Ascending aorta (tissue), 2 donors: ENCODE measurements at places on chromosomes 7 and 10. TPM values are rescaled to one million over a fixed set of nuclear protein-coding genes. Genes with fewer than 3 reads are reported as not detected.

The TEX47 gene
- not detected for total RNA-seq

The COMTD1 gene
- 85.5 TPM for total RNA-seq

DNA sequence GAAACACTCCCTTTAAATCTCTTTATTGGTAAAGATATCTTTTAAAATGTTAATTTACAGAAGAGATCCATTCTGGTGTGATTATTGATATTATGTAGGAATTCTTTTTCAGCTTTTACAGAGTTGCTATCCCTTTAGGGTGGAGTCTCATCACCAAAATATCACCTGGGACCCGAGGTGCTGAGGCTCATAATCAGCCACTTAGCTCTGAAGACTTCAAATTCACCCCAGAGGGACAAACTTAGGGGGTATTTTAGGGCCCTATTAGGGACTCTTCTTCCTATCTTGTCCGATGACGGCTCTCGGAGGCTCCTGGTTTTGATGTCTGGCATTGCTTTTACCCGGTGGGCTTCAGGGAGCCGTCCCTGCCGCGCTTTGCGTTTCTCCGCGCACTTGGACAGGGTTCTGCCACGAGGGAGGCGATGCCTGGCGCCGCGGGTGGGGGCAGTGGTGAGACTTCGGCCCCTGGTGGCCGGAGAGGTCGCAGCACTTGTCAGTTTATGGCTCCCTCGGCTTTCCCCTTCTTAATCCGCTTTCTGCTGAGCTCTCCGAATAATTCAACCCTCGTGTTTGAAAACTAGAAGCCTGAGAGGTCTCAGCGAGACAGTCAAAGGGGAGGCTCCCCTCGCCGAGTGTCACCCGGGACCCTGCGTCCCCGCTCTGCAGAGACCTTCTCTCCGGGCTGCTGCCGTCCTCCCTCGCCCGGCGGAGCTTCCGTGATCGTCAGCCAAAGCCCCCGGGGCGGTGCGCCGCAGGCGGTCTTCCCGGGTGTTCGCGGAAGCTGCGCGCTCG, 27.8 kb downstream of the RBM20 start:
- peak; percentile 84 for DNase-seq
- no peaks in the 10 kb centered on the region for H3K27me3 ChIP-seq
- H3K4me1 ChIP-seq, result no peaks in the 10 kb centered on the region
- peak overlapping the region; percentile 73 for H3K4me3 ChIP-seq

GRCh38 chr10:49550563-49550962, 11.6 kb upstream of the ERCC6 start:
- DNase-seq, result no peak
- H3K4me1 ChIP-seq, result peaks cover 35% of the 10 kb centered on the region
- no peak overlapping the region for H3K4me3 ChIP-seq

GRCh38 chr7:142813226-142813625, 41.6 kb upstream of the EPHB6 start:
- H3K36me3 ChIP-seq, result no peaks in the 10 kb centered on the region
- H3K27me3 ChIP-seq, result no peaks in the 10 kb centered on the region
- H3K27ac ChIP-seq, result no peak overlapping the region

The CALD1 gene
- 352 TPM for total RNA-seq

DNA sequence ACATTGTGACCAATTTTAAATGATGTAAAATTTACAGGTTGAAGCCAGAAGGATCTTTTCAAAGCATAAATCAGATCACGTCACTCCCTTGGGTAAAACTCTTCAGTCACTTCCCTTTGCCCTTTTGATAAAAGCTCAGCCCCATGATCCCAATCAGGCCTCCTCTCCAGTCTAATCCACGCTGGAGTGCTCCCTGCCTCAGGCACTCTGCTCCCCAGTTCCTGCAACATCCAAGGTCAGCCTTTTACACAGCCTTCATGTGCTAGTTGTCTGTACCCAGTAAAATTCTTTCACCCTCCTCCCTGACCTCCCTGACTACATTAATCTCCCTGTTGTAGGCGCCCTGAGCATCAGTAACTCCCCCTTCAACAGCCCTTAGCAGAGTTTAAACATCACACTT, 14.1 kb downstream of the ELMO1 start:
- no peak for DNase-seq
- no peaks in the 10 kb centered on the region for H3K36me3 ChIP-seq
- no peak overlapping the region for H3K27ac ChIP-seq
- no peaks in the 10 kb centered on the region for H3K4me1 ChIP-seq

The SPDYE1 gene
- total RNA-seq, result not detected

DNA sequence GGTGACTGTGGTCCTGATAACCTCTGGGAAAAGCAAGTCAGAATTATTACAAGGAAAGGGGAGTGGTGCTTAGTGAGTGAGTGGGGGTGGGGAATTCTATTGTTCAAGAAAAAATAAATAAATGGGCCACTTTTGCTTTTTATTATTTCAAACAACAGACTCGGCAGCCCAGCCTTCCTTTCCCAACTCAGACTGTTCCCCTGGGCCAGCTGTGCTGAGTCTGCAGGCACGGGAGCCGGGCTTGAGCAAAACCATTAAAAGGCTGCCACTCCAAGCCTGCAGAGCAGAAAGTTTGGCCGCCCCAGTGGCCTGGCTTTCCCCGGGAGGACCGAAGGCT, 90.0 kb downstream of the PLXNA4 start:
- H3K36me3 ChIP-seq, result no peaks in the 10 kb centered on the region
- H3K4me1 ChIP-seq, result no peaks in the 10 kb centered on the region
- peak; percentile 82 for DNase-seq
- no peak overlapping the region for H3K4me3 ChIP-seq
- peak overlapping the region; percentile 48 for H3K27ac ChIP-seq
- no peaks in the 10 kb centered on the region for H3K27me3 ChIP-seq

DNA sequence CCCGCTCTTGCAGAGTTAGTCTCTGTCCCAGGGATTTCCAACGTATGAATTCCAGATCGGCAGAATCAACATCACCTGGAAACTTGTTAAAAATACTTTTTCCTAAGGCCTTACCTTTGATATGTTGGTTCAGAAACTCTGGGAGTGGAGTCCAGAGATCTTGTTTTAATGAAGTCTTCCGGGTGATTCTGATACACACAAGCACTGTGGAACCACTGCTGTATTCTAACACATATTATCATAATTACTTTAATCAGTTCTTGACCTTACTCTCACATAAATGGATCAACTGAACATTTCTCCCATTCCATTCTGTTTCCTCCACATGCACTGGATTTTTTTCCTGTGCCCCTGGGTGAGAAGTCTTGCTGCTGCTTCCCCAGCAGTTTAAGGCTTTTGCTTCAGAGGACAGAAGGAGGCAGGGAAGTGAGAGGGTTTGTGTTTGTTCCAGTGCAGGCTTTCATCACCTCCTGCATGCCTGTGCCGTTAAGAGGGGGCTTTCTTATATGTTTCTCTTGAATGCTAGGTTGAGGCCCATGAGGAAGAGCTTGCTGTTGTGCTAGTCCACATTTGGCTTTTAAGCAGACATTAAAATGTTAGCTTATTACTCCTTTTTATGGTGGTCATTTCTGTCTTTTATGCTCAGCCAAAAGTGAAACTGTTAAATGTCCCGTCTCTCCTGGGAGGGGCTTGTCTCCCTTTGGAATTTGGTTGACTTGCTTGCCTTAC, 32.4 kb downstream of the CCSER2 start:
- H3K4me1 ChIP-seq, result no peaks in the 10 kb centered on the region
- H3K27me3 ChIP-seq, result no peaks in the 10 kb centered on the region
- H3K36me3 ChIP-seq, result no peaks in the 10 kb centered on the region
- peak overlapping the region; percentile 42 for H3K4me3 ChIP-seq
- DNase-seq, result no peak
- no peak overlapping the region for H3K27ac ChIP-seq

DNA sequence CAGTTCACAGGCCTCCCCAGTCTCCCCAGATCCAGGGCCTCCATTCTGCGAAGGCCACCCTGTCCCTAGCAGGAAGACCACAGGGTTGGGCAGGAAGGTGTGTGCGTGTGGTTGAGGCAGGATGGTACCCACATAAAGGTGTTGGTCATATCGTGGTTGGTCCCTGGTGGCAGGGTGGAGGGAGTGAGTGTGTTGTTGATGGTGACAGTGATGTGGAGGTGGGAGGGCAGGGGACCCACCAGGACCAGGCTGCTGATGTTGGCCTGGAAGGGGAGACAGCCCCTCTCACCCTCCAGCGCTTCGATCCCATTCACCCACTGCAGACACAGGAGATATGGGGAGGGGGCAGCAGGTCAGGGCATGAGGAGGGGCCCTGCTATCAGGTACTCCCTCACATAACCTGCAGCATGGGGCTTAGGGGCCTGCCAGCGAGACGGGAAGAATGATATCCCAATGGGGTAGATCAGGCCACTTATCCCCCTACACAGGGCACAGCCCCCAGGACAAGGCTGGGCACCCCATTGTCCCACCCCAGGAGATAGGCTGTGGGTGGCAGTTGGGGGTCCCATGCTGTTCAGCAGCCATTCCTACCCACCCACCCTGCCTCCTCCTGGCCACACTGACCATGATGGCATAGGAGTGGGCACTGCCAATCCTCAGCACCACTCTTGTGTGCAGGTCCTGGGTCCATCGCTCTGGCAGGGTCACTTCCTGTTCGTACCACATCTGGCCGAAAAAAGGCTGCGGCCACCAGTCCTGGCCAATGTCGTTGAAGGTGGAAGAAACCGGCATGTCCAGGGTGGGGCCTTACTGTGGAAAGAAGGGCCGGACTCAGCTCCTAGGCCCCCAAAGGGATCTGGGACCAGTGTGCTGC, 69.0 kb upstream of the ZNF479 start:
- no peak for DNase-seq
- no peaks in the 10 kb centered on the region for H3K36me3 ChIP-seq
- H3K27ac ChIP-seq, result no peak overlapping the region
- H3K4me3 ChIP-seq, result no peak overlapping the region
- H3K4me1 ChIP-seq, result no peaks in the 10 kb centered on the region
